ENCODE measurements at places on chromosomes 16 and 17.

DNA sequence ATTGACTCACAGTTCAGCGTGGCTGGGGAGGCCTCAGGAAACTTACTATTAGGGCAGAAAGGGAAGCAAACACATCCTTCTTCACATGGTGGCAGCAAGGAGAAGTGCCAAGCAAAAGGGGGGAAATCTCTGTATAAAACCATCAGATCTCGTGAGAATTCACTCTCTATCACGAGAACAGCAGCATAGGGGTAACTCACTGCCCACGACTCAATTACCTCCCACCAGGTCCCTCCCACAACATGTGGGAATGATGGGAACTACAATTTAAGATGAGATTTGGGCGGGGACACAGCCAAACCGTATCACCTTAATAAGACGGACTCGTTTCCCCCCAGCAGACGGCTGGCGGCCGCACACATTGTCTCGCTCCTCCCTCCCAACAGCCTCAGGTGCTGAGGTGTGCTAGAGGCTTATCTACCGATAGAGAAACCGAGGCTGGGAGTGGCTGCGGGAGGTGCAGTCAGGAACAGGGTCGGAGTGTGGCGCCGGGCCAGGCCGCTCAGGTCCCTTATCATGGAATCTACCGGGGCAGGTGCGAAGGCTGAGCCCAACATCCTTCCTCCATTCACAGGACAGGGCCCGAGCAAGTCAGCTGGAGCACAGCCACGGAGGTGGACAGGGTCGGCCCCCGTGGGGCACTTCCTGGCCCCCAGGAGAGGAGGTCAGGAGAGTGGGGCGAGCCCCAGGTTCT, 4.9 kb upstream of the ZG16B start:
- no peak for DNase-seq

GRCh38 chr16:67881621-67882161, 3.0 kb upstream of the NRN1L start:
- no peak for DNase-seq

DNA sequence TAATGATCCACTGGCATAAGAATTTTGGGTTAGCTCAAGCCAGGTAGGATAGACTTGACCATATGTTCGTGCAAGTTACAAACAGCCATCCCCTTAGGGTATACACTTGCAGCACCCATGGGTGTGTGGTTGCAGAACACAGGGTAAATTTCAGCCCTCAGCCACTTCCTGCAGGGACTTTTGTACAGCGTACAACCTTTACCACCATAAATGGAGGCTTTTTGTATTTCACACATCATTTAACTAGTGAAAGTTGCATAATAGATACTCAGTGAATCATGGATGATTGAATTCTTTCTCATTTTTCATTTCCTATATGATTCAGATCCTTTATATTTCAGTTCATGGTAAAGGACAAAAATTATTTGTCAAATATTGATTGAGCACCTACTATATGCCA, 473.9 kb downstream of the CDH13 start:
- no peak for DNase-seq

DNA sequence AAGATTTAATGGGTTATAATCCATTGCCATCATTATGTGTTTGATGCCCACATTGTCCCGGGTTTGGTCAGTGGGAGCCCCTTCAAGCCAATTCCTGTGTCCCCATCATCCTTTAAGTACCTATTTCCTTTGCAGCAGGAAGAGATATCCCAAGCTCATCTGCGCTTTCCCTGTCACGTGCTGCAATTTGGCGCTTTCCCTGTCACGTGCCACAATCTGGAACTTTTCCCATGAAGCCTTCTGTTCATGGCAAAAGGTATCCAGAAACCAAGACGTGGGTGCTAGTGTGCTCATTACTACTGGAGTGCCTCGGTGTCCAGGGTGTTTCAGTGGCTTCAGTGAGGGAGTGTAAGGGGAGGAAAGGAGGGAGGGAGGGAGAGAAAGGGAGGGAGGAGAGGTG, 168.5 kb downstream of the NPIPB11 start:
- DNase-seq = no peak

DNA sequence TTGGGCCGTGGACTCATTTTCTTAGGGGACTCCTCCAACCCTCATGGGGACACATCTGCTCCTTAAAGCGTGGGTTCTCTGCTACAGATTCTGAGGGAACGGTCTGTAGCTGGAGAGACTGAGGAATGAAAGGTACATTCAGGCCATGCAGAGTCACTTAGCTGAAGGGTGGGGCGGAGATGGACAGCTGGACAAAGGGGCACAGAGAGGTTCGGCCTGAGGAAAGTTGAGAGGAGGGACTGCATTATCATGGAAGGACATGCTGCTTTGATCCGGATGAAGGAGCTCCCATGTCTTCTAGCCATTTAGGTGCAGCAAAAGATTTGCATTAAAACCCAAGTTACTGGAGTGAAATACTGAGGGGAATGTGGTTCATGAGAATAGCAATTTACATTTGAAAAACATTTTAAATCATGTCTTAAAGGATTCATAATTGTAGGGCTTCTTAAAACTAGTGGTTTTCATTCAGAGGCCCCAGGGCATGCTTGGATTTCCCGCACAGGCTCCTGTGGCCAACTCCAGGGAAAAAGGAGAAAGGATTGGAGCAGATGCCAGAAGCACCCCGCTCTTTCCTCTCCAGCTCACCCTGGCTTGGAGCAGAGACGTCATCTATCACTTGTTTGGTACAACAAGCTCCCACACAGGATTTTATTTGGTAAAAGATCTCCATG, 54.2 kb downstream of the CDRT4 start:
- DNase-seq = no peak

DNA sequence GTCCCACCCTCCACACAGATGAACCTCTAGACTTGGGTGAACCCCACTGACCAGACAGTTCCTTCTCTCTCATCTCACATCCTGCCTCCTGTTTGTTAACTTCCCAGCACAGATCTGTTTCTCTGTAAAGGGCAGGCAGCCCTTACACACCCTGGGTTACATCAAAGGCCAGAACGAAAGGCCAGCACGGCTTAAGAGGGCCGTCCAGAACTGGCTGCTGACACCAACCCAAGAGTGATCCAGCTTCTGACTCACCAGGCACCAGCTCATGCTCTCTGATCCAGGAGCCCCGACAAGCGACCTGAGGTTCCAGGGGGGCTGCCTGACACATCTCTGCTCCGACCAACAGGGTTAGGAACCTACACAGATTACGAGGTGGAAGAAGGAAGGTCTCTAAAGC, 86.9 kb downstream of the MRM3 start:
- no peak for DNase-seq

GRCh38 chr17:6075845-6076244, 5.7 kb downstream of the WSCD1 start:
- DNase-seq = no peak

- no peak for DNase-seq
Observed at GRCh38 chr16:66295761-66296546, 70.5 kb upstream of the CDH5 start.

GRCh38 chr16:74026373-74027281, 270.0 kb upstream of the PSMD7 start:
- DNase-seq = no peak

- DNase-seq = peak; percentile 64
Observed at GRCh38 chr17:63772801-63773271, 561 bp downstream of the CCDC47 start.

DNA sequence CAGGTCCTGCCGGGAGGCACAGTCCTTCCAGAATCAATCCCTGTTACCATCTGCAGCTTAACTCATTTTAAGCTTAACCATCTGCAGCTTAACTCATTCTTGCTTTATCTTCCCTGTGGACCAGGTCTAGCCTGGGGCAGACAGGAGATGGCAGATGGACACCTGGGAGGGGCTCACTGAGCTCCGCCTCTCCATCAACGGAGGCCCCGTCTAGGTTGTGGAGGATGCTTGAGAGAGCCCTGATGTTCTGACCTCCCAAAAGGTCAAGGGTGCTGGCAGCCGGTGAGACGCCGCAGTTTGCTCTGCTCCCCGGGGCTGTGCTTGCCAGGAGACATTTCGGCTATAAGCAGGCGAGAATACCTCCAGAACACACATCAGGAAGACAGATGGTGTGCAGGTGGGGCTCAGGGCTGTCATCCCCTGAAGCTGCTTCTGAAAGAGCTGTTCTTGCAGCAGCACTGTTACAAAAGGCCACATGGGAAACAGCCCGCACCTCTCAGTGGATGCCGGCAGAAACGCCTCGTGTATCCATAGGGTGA, 41.3 kb downstream of the BAIAP2 start:
- no peak for DNase-seq

DNA sequence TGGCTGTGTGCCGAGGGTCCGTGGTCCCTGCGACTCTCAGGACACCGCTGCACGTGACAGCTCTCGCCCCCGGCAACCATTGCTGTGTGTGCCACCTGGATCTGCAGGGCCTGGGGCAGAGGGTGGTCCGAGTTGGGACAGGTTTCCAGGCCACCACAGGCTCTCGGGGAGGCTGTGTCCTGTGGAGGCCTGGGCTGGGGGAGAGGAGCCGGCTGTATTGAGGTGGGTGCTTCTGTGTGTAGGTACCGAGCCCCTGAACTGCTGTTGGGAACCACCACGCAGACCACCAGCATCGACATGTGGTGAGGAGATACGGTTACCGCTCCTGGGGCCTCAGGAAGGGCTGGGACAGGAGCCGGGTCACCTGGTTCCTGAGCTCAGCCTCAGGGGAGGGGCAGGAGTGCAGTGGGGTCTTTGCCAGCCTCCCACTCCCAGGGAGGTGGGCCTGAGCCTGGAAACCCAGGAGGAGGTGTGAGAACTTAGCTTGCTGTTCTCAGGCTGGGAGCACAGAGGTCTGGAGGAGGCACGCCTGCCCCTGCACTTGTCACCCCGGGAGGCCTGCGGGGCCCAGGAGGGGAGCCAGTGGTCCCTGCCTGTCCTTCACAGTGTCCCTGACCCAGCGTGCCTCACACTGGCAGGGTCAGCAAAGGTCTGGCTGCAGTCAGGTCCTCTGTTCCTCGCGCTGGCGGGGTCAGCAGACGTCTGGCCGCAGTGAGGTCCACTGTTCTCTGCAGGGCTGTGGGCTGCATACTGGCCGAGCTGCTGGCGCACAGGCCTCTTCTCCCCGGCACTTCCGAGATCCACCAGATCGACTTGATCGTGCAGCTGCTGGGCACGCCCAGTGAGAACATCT, 7.3 kb downstream of the SPATA2L start:
- peak; percentile 76 for DNase-seq

DNA sequence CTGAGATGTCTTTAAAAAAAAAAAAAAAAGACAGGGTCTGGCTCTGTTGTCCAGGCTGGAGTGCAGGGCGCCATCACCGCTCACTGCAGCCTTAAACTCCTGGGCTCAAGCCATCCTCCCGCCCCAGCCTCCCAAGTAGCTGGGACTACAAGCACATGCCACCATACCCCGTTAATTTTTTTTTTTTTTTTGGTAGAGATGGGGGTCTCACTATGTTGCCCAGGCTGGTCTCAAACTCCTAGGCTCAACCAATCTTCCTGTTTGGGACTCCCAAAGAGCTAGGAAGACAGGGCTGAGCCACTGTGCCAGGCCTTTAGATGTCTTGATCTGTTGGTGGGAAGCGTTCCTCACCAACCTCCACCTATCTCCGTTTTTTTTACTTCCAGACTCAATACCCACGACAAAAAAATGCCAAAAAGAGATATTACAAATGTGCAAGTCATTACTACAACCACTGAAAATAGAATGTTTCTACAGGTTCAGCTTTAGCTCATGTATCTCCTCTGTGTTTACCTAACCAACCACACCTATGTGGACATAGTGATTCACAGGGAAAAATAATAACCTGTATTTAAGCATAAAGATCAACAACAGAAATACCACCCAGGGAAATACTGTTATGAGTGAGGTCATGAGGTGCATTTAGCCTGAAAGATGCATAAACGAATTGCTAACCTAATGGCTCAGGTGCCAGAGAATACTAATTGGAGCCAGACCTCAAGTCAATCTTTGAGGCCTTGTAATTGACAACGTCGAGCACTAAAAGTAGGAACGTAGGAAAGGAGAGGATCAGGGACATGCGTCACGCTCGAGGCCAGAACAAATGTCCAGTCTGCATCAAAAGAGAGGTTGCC, 22.6 kb downstream of the NACA2 start:
- no peak for DNase-seq

- DNase-seq = no peak
Observed at GRCh38 chr16:83433201-83433600, 374.6 kb upstream of the HSBP1 start.
